ENCODE measurements at places on chromosomes 5 and 9.

DNA sequence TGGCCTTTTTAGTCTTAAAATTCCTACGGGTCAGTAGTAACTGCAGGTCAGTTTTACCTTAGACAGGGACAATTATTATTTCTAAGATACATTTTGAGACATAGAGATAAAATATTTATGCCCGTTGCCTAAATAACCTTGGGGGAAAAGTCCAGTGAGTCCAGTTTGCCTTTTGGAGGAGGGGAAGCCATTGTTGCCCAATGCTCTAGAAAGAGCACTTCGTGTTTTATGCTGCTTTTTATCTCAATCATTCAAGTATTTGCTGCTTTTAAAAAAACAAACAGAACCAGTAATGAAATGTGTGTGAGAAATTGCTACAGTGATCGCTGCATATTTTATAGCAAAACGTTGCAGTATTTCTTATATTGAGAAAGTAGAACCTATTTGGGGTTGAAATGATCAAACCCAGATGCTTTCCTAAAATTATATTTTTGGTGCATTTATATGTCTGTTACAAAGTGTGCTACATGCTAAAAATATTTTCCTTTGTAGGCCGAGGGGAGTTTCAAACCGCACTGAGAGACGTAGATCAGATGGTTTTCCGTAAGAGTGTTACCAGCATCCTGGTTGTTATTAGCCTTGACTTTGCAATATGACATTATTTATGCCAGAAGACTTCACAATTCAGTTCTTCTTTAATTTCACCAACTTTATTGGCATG, 266.8 kb downstream of the AOPEP start:
- DNase-seq, result no peak

GRCh38 chr5:5326115-5326758, 96.2 kb upstream of the ICE1 start:
- DNase-seq, result no peak

DNA sequence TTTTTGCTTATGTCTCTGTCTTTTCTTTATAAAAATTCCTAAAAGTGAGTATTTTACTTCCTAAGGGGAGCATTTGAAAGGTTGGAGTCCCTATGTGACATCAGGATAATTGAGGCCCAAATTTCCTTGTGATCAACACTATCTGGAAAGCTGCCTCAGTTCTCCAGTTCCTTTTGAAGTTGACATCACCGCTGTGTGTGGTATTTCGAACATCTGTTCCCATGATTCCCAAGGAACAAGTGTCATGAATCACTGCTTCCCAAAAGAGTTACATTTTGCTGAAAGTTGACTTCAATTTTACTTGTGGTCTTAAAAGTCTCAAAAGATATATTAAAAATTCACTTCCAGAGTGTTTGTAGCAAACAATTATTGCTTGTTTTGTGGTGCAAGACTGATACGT, 452.1 kb upstream of the RGMB start:
- DNase-seq, result no peak

- DNase-seq, result no peak
Measured at GRCh38 chr9:113920872-113921271, 44.8 kb downstream of the ZNF618 start.

GRCh38 chr5:135266303-135266635, 132.8 kb downstream of the MACROH2A1 start:
- DNase-seq, result no peak

GRCh38 chr5:142441616-142442015, 116.8 kb upstream of the SPRY4 start:
- DNase-seq, result no peak

- no peak for DNase-seq
Measured at GRCh38 chr5:168346417-168346816, 55.0 kb downstream of the WWC1 start.

DNA sequence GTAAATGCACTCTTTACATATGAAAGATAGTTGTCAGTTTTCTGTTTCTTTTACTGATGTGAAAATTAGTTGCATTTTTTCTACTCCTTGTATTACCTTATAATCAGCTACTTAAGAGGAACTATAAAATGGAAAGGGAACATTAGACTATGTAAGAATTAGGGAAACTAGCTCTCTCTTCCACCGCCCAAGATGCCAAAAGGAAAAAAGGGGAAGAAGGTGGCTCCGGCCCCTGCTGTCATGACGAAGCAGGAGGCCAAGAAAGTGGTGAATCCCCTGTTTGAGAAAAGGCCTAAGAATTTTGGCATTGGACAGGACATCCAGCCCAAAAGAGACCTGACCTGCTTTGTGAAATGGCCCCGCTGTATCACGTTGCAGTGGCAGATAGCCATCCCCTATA, 15.2 kb upstream of the HOMER1 start:
- no peak for DNase-seq

DNA sequence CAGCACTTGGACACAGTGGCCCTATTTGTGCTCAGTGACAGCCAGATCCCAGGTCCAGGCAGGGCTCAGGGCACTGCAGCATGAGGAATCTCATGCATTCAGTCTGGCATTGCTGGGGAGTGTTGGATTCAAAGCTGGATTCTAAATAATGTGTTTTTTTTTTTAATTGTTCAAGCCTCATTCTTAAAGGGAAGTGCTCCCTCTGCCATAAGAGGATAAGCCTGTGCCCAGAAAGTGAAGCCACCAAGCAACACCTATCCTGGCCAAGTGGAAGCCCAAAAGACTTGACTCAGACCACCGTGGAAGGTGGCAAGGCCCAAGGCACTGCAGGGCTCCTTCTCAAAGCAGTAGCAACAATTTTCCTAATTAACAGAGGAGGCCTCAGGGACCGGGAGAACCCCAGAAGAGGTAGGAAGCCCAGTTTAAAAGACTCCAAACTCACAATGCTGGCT, 135.6 kb downstream of the ACTL7B start:
- DNase-seq, result no peak

DNA sequence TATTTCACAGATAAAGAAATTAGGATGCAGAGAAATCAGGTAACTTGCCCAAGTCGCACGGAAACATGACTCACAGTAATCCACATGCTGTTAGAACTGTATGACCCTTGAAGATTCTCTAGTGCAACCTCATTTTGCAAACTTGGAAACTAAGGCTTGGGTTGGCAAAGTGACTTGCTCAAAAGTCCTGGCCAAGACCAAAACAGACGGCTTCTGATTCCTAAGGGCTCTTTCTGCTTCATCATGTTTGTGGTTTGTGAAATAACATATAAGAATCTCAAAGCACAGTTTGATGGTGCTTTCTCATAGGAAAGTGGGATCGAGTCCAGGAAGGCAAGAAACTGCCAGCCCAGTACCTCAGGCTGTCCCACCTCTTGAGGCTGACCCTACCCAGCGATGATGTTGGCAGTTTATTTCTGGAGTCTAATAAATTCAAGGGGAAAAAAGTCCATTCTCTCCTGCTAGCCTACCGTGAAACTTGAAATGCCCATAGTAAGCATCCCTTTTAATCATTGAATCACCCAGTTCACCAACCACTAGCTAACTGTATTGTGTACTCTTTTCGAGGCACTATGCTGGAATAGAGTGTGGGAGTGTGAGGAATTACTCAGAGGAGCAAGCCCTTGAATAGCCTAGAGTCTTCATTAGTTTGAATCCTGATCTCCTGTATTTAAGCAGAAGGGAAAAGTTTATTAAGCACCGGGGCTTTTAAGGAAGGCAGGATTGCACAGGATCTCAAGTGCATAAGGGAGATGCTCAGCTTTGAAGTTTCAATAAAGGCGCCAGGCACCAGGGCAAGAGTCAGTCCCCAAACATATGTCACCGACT, 14.1 kb downstream of the CAPSL start:
- no peak for DNase-seq

DNA sequence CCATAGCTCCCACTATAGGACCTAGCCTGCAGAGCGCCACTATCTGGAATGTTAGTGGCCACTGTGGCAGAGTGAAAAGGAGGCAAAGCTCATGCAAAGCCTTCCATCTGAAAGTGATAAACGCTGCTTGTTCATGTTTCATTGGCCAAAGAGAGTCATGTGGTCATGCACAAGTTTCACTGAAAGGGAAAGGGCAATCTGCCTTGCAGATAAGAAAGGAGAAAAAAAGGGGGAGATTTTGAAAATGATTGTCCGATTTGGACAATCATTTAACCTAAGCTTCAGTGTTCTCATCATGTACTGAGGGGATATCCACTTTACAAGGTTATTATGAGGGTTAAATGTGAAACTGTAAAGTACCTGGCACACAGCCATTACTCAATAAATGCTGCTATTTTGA, 9.0 kb upstream of the MOB3B start:
- no peak for DNase-seq

DNA sequence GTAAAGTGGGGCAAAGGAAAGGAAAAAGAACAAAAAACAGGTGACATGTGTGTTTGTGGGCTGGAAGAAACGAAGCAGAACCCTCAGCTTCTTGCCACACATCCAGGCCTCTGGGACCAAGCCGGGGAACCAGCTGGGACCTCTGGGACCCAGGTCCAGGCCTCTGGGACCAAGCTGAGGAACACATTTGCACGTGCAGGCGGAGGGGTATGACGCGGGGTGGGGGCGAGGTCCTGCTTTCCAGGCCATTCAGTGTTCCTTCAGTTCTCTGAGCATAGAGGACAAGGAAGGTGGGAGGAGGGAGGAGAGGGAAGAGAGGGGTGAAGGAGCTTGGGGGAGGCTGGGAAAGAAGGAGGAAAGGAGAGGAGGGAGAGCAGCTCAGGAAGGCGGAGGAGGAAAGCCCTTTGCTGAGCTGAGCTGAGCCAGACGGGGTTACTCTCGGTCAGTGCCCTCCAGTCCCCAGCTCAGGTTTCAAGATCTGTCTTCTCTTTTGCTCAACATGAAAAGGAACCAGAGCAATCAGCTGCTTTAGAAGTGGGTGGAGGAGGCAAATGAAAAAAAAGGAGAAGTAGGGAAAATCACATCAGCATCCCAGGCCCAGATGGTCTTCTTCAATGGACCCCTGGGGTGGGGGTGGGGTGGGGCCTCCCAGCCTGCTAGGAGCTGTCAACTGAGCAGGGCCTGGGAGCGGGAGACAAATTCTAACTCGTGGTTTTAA, 59.1 kb downstream of the ABCA1 start:
- no peak for DNase-seq

GRCh38 chr9:126155756-126156664, 170.6 kb upstream of the MVB12B start:
- no peak for DNase-seq

DNA sequence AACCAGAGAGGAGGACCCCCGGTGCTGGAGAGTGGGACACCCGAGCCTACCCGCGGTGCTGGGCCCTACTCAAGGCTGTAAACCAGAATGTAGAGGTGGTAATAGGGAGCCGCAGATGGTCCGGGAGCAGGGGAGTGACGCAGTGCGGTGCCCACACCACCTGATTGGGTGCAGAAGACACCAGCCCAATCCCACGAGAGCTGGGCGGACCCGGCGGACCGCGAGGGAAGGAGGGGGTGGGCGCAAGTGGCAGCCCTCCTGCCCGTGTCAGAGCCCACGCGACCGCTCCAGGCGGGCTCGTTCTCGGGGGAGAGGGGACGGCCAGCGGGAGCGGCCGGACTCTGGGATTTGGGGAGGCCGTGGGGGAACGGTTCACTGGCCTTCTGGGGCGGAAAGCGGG, 71.2 kb downstream of the C9orf50 start:
- no peak for DNase-seq

GRCh38 chr9:22693156-22693555, 246.5 kb downstream of the DMRTA1 start:
- DNase-seq, result no peak

- no peak for DNase-seq
Measured at GRCh38 chr9:68500457-68501381, 40.0 kb downstream of the TMEM252 start.

GRCh38 chr9:116873491-116873890, 186.4 kb downstream of the TRIM32 start:
- DNase-seq, result no peak

GRCh38 chr9:124329206-124329792, 71.5 kb downstream of the NEK6 start:
- DNase-seq, result no peak

DNA sequence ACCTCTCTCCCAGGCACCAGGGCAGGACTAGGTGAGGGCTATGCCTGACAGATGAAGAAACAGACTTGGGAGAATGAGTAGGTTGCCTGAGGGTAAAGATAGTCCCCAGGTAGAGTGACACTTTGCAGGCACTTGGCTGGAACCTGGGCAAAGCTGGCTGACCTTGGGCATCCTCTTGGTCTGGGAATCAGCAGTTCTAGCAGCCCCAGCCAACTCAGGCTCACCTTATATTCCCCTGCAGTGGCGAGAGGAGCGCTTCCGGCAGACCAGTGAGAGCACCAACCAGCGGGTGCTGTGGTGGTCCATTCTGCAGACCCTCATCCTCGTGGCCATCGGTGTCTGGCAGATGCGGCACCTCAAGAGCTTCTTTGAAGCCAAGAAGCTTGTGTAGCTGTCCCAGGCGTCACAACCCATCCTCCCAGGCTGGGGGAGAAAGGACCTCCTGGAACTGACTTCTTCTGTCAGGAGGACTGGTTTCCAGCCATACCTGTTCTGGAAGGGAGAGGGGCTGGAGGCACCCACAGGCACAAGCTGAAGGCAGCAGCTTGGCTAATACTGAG, 3.1 kb downstream of the TMED9 start:
- DNase-seq, result no peak

- DNase-seq, result no peak
Measured at GRCh38 chr9:126980231-126980630, 65.6 kb downstream of the RALGPS1 start.

DNA sequence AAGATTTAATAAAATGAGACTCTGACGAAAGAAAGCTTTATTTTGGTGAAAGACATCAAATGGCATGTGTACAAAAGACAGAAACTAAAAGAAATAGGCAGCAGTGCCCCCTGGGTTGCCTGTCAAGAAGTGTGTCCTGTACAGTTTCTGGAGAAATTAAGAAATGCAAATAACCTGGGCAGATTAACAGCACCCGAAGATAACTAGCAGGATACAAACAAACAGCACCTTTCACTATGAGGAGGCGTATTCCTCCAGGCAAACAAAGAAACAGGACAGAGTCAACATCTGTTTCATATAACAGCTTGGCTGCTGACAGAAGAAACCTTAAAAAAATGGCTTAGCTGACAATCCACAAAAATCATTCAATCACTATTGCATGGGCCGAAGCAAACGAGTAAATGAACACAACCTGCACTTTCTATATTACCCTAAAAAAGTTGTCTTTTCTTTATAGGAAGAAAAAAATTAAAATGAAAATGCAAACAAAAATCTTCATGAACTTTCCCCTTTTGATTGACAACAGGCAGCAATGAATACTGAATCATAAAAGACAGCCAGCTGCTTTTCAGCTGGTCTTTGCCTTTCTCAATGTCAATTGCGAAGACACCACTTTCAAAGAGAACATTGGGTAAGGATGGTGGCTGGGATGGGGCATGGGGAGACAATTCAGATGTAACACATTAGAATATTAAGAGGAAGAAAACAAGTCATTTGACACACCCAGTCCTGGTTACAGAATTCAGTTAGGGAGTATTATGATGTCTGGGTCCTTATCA, 162.1 kb downstream of the ARL15 start:
- DNase-seq, result no peak

Measured in hematopoietic multipotent progenitor cell treated with erythropoietin and hydrocortisone succinate and interleukin-3 and kit ligand, for 15 days (in vitro differentiated cells).